ENCODE measurements at places on chromosomes 5 and 9. TPM values are rescaled to one million over a fixed set of nuclear protein-coding genes. Genes with fewer than 3 reads are reported as not detected.

Gene IL9
- total RNA-seq, result not detected

Gene SYNPO
- total RNA-seq, result 645 TPM

GRCh38 chr5:60382716-60383115 lies 317.2 kb downstream of the DEPDC1B start:
- DNase-seq, result no peak

DNA sequence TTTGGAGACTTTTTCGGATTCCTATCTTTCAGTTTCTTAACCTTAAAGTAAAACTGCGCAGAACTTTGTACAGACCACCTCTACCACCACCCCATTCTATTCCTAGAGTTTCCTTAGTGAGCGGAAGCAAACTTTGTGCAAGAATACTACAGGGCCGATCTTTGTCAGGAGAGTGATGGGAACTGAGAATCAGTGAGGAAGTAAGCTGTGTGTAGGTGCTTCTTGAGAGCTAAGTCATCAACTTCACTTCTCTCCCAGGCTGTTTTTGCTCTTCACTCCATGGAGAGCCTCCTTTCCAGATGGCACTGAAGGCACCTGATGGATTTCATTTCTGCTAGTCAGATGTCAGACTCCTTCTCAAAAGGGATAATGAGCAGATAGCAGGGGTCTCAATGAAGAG lies 127.3 kb downstream of the SPATA31D1 start:
- no peak for DNase-seq

Data from Right ventricle myocardium superior (tissue), 1 donor.